ENCODE measurements at places on chromosomes 16 and 17.

DNA sequence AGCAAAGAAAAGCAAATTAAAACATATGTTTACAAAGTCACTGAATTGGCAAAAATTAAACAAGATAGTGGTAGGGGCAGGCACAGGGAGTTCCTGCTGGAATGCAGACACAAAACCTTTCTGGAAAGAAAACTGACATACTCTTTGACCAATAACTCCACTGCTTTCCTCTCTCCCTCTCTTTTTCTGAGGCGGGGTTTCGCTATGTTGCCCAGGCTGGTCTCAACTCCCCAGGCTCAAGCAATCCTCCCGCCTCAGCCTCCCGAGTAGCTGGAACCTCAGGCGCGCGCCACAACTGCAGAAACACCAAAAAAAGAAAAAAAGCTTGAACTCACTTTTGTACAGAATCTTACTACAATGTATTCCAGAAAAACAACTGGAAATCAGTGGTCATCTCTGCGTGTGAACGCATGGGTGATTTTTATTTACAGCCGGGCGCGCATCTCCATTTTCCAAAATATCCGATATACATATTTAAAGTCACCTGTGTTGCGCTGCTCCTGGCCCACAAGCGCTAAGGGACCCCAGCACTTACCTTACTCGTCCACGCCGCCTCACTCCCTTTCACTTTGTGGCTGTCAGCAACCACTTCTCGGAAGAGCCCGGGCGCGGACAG lies 480 bp downstream of the TXNL4B start:
- DNase-seq: no peak

- no peak for DNase-seq
Observed at GRCh38 chr16:20415541-20415940, 6.2 kb downstream of the ACSM5 start.

DNA sequence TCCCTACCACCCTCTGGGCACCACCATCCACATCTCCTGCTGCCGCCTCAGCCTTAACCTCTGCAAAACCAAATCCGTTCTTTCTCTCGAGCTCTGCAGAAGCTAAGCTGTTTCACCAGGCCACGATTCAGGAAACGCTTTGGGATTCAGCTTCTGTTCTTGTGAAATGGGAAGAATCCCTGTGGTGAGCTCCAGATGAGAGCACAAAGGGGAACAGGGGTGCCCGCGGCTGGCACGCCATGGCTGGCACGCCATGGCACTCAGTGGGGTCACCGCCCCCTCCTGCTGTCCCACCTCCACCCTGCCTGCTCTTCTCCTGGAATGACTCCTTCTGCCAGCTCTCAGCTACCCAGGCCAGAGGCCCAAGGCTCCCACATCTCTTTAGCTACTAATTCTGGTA lies 5.7 kb downstream of the QPRT start:
- no peak for DNase-seq

DNA sequence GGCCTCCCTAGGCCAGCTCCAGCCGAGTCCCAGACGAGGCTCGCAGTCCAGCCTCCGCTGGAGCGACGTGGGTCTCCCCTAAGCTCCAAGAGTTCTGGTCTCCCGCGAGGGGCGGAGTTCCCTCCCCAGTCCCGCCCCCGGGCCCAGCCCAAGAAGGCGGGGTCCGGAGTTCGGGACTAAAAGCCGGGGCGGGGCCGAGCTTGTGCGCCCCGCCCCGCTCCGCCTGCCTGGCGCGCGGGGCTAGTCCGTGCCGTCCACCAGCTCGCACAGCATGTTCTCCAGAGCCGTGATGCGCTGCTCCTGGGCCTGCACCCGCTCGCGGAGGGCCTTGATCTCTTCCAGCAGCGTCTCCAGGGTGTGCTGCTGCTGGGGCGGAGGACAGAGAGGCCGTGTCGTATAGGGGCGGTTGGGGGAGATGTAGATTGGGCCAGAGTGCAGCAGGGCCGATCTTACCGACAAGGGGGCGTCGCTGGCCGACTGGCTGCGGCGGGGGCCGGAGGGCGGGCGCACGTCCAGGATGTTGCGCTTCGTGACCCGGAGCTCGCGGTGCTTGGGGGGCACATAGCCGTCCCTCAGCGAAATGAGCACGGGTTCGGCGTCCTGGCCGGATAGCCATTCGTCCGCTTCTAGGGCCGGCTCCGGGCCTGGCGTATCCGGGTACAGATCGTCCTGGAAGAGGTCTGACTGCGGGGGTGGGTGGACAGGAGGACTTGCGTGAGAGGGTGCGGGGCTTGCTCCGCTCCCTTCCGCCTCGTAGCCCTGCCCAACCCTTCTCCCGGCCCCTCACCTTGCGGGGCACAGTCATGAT lies 7.0 kb downstream of the CORO6 start:
- DNase-seq: no peak

GRCh38 chr17:56740481-56740880 lies 93.2 kb downstream of the C17orf67 start:
- DNase-seq: no peak

DNA sequence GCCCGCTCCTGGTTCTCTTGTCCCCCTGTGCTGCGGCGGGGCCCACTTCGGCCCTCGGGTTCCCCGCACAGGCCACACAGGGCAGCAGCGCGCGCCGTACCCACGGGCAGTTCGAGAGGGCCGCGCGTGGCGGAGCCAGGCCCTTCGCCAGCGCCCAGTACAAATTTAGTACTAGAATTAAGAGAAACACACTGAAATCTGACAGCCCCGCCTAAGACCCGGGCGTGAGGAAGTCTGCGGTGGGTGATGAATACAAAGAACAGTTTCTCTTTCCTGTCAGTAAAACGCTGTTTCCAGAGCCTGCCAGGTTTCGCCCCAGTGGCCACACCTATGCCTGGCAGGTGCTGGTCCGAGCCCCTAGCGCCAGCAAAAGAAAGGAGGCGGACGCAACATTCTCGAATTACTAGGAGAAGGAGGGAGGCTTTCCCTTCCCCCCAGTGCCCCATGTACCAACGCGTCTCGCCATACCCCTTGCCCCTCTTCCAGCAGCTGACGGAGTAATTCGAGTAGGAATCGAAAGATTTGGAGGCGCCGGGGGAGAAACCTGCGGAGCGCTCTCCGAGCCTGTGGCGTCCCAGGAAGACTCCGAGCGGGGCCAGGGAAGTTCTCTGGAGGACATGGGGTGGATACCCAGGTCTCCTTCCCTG lies 591 bp upstream of the SLFN5 start:
- peak; percentile 4 for DNase-seq

DNA sequence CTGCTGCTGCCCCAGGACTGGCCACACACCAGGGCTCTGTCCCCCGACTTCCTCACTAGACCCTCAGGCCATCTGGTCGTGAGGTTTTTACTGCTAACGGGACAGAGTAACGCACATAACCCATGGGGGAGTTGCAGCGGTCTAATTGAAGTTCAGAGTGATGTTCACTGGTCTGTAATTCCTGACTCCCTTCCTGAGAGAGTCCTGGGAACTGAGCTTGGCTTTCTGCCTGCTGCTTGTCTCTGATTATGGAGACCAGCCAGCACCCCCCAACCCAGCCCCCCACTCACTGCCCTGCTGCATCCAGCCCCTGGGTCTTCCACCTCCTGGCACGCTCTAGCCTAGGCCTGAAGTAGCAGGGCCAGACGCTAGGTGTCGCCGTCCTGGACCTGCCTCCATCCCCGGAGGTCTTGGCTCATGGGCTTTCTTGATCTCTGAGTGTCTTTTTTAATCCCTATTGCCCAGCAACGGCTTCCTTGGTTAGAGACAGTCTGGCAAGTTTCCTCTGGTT lies 192.9 kb downstream of the CCDC182 start:
- no peak for DNase-seq

- DNase-seq: no peak
Observed at GRCh38 chr16:85900027-85900792, 1.2 kb downstream of the IRF8 start.

DNA sequence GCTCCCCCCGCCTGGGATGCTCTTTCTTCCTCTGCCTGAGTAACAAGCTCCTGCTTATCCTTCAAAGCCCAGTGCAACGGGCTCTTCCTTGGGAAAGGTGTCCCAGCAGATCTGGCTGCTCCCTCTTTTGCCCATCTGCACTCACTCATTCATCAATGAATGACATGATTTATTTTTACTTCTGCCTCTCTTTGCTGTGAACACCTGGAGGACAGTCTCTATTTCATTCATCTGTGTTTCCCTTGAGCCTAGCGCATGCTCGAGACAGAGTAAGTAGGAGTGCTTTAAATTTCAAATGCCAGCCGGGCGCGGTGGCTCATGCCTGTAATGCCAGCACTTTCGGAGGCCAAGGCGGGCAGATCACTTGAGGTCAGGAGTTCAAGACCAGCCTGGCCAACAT lies 22.0 kb upstream of the GINS2 start:
- no peak for DNase-seq

- DNase-seq: no peak
Observed at GRCh38 chr17:70307430-70308225, 138.3 kb downstream of the KCNJ2 start.

DNA sequence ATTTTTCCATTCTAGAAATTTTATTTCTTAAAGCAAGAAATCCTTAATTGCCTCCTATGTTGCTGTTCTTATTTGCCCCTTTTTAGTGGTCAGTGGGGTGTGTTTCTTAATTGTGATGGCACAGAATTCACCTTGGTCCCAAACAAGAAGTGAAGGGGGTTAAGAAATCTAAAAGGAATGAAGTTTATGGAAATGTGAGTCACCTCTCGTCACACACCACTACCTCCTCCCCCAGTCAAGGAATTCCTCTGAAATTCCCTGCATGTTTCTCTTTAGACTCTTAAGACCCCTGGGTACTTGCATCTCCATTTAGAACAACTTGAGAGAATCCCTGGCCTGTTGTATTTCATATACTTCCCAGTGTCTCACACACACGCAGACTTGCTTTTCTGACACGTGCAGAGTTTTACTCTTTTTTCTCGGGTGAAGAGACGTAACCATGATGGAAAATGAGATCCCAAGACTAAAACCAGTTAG lies 247.4 kb downstream of the PRKCA start:
- DNase-seq: no peak

- DNase-seq: peak; percentile 42
Observed at GRCh38 chr16:4288148-4288921, 15.5 kb upstream of the TFAP4 start.

DNA sequence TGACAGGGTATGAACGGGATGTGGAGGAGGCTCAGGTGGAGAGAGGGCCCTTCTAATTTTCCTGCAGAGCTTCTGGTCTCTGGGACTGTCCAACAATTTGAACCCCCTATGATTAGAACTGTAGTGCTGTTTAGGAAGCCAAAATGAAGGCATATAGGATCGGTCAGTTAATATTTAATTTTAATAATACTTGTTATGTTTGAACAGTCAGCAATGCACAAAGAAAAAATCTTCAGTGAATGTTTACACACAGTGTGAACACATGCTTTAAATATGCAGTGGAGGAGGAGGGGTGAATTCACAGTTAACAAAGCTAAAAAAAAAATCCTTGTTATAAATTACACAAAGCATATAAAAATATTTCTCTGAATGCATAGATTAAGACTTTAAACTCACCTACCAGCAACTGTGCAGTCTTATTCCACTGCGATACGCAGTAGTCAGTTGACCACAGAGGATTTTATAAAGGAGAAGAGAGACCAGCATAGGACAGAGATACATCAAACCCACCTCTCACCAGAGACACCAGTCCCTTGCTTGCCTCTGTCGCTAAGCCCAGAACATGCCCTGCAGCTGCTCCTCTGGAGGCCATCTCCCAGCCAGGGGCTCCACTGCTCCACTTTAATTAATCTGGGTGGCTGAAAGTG lies 14.6 kb downstream of the ANKRD40 start:
- no peak for DNase-seq

DNA sequence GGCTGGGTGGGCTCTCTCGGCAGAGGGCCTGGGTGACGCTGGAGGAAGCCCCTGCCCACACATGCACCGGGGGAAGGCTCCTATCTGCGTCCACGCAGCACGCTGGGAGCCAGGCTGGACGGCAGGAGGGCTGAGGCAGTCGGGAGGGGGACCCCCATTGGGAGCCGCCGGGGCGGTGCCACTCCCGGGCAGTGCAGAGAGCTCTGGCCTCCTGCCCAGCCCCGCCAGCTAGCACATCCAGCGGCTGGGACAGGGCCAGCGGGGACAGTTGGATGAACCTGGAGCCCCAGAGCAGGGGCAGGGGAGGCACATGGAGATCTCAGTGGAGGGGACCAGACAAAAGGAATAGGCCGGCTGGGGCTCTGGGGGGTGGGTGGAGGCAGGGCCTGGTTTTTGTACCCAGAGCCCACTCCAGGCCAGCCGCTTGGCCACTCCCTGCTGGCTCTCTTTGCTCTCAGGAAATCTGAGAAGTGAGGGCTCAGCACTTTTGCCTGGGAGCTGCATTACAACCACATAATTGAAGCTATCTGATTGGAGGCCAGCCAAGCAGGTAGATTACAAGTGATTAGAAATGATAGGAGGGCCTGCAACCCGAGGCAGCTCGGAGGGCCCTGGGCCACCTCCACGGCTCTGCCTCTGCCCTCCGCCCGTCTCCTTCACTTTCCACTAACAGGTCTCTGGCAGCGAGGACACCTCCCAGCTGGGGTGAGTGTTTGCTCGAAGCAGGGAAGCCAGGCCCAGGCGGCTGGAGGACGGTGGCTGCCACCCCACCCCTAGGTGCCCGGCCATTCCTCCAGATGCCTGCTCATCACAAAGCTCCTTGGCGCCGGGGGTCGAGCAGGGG lies 40.1 kb downstream of the ENGASE start:
- no peak for DNase-seq

- no peak for DNase-seq
Observed at GRCh38 chr16:14560523-14560922, 69.5 kb downstream of the PARN start.

- DNase-seq: no peak
Observed at GRCh38 chr17:49393491-49394255, 21.0 kb downstream of the PHB1 start.

- DNase-seq: no peak
Observed at GRCh38 chr16:11020792-11021551, 76.6 kb downstream of the CLEC16A start.

DNA sequence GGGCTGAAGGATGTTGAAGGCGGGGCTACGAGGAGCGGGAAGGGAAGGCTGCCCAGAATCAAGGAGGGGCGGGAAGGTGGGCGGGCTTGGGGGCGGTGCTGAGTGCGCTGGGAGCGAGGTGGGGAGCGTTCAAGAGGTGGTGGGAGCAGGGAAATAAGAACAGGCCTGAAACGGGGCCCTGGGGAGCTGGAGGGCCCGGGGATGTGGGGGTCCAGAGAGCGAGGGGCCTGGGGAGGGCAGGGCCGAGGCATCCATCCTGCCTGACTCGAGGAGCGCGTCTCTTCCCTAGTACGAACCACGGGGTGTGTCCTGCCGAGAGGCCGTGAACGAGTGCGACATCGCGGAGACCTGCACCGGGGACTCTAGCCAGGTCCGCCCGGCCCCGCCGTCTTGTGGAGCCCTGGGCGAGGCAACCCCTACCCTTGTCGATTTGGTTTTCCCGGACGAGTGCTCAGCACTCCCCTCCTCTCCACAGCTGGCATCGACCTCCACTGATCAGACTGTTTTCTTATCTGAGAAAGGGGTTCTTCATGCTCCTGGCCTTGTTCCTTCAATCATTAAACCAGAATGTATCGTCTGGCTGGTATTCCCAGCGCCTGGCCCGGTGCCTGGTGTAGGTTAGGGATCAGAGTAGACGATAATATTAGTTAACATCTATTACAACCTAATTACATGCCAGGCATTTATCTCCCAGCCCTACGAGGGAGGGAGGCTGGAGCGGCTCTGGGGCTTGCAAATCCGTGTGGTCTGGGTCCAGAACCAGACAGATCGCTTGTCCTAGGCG lies 17.2 kb downstream of the ADAM11 start:
- no peak for DNase-seq

All from cerebellar nuclear complex (tissue), 1 donor.